ENCODE measurements at places on chromosomes 4 and X. TPM values are rescaled to one million over a fixed set of nuclear protein-coding genes. Genes with fewer than 3 reads are reported as not detected.

Gene FGF13
- 19.8 TPM for total RNA-seq

Gene CPLX1
- total RNA-seq = 6.7 TPM

Gene MAGEC2
- total RNA-seq = not detected

Gene IBSP
- not detected for total RNA-seq

Gene HSFX2
- not detected for total RNA-seq

Gene RAB28
- total RNA-seq = 17.1 TPM

Gene GALNT7
- 49.7 TPM for total RNA-seq

Gene P2RY8
- 3.4 TPM for total RNA-seq

Gene MAB21L2
- total RNA-seq = not detected

Gene PDCL2
- not detected for total RNA-seq

Gene NXF2
- total RNA-seq = not detected

Gene LONRF3
- 6.9 TPM for total RNA-seq

Gene GPR50
- total RNA-seq = not detected

Gene NR0B1
- total RNA-seq = not detected

Gene TMPRSS11A
- not detected for total RNA-seq

Gene FAM241A
- total RNA-seq = 5.1 TPM

Gene TTC29
- 0.60 TPM for total RNA-seq

Gene CXCL3
- not detected for total RNA-seq

Gene TRIM60
- not detected for total RNA-seq

Gene NAT8L
- 0.16 TPM for total RNA-seq

Gene ENPP6
- total RNA-seq = 3.9 TPM

Gene VSIG1
- 1.7 TPM for total RNA-seq

Gene BRS3
- total RNA-seq = 0.18 TPM

Gene FSTL5
- total RNA-seq = not detected

Gene GATA1
- not detected for total RNA-seq

Gene SLC7A11
- total RNA-seq = 19.2 TPM

Gene TBC1D19
- 17.0 TPM for total RNA-seq

Gene GAB3
- 4.2 TPM for total RNA-seq

Gene AKAP14
- not detected for total RNA-seq

Gene WDR13
- total RNA-seq = 127 TPM

Gene ATP2B3
- not detected for total RNA-seq

Gene TLR10
- total RNA-seq = 0.10 TPM

Gene COX7B2
- total RNA-seq = not detected

Gene FAM184B
- total RNA-seq = not detected

Gene PRDM8
- total RNA-seq = 8.3 TPM

Gene AADAT
- 9.1 TPM for total RNA-seq

Gene SPANXC
- total RNA-seq = not detected

Gene ABLIM2
- 8.5 TPM for total RNA-seq

Gene PABPC1L2A
- not detected for total RNA-seq

Gene H2BW2
- 0.26 TPM for total RNA-seq

Gene TKTL1
- not detected for total RNA-seq

Gene PASD1
- not detected for total RNA-seq

Gene FRAS1
- total RNA-seq = 12.4 TPM

Gene NLGN4X
- total RNA-seq = 5.9 TPM

Gene KDR
- 27.4 TPM for total RNA-seq
